ENCODE measurements at places on chromosomes 5 and 9.

GRCh38 chr9:130262061-130262745 lies 3.4 kb upstream of the HMCN2 start:
- no peak for DNase-seq

GRCh38 chr5:97181856-97182545 lies 1.0 kb downstream of the RIOK2 start:
- DNase-seq, result no peak

DNA sequence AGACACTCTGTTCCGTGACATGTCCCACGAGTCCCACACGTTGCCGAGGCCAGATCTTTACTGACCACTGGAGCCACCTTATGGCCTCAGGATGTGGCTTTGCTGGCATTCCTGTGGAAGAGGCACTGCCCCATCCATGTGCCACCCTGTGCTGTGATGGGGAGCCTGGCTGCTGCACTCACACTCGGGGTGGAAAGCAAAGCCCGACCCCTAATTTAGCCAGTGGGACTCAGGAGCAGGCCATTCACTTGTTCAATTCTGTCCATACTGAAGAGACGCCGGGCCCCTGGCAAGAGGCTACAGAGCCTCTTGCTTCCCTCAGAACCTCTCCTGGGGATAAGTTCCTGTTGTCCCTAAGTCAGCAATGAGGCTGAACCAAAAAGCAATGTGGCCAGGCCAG lies 18.6 kb upstream of the CEP72 start:
- DNase-seq, result no peak

GRCh38 chr9:37574241-37574721 lies 1.9 kb downstream of the FBXO10 start:
- DNase-seq, result no peak

DNA sequence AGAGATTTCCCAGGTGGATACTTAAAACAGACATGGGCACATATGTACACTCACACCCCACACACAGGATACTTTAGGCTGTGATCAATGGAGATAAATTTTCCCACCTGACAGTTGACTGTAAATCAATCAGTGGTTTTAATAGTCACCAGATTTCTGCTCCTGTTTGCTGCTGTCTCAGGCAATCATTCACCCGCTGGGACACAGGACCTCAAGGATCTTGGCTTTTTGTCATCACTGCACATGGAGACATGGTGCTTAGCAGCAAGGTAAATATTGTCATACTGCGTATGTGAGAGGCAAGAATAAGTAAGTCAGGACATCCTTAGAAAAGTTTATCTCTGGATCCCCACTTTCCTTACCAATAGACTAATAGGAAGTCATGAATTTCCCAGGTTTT lies 60.8 kb upstream of the KLF9 start:
- no peak for DNase-seq

DNA sequence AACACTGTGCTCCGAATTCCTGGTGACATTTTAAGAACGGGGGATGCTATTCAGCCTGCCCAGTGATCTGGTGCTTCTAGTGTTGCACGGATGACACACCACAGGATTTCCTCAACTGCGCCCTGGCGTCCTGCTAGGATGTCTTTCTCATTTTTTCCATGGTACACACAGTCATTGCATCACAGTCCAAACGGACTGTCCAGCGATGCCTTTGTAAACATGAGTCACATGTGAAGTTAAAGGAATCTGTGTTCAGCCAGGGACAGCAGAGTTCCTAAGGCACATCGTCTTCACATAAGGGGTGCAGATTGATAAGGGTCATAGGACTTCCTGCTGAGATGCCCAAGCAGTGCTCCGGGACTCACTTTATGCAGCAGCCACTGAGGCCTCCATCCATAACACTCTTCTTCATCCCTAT lies 9.3 kb upstream of the PTPN3 start:
- DNase-seq, result no peak

GRCh38 chr9:110261632-110262031 lies 5.3 kb upstream of the TXN start:
- DNase-seq, result no peak

DNA sequence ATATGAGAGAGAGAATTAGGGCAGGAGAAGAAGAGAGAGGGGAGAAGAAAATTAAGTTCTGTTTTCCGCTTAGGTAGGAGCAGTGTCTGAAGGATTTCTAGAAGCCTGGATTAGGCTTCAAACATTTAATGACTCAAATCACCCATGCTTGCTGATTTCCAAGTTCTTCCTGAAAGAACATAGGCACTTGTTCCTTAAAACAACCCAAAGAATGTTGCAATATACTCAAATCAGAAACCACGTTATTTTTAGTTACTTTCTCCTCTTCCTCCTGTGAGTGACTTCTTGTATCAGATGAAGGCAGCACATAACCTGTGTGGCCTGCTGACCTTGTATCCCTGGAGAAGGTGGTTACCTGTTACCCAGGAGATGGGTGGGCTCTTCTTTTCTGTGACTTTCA lies 351.5 kb upstream of the KLF4 start:
- DNase-seq, result no peak

- no peak for DNase-seq
Observed at GRCh38 chr5:142547445-142548380, 138.2 kb downstream of the FGF1 start.

- no peak for DNase-seq
Observed at GRCh38 chr5:132488590-132488989, 2.0 kb downstream of the IRF1 start.

DNA sequence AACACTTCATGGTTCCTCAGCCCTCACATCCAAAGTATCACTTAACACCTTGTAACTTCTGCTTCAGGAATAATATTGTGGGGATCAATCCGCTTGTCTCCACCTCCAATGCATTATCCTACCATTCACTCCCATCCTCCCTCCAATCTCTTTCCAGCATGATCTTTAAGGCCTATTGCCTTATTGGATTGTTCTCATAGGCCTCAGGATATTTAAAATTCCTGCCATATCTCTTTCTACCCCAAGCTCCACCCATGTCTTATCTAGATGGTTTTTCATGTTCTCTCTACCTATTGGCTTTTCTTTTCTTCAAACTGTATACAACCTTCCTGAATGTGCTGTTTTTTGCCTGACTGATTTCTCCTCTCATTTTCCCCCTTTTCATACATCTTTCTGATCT lies 7.2 kb downstream of the KDM4C start:
- DNase-seq, result no peak

DNA sequence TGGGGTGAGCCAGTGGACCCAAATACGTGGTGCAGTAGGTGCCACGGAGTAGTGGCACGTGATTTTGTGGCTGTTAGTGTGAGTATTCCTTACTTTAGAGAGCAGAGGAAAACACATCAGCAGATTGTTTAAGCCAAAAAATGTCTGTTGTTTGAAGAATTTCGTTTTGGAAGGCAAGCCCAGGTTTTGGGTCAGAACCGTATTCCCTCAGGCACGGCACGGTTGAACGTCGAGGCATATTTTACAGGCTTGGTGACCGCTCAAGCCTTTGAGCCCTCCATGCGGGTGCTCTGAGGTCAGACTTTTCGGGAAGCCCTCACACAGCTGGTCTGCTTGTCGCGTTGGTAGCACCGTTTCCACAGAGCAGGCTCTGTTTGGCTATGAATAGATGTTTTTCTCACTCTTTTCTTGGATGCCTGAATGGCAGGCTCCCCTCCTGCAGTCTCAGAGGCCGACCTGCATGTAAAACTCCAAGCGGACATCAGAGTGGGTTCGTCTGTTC lies 27.2 kb downstream of the NEK6 start:
- DNase-seq, result no peak

DNA sequence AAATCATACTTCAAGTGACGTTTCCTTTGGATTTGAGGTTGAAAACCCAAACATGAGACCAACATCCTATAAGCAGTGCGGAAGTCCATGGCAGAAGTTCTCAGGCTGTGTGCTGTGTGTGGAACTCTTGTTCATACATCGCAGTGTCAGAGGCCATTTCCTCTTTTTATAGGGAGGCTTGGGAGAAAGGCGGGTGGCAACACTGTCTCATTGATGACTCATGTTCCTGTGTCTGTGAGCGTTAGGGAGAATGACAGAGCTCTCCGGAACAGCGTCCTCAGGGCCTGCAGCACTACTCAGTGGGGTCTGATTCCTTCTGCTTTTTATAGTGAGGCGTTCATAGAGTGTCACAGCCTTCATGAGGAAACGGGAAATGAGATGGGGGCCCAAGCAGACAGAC lies 98.8 kb upstream of the BASP1 start:
- DNase-seq, result no peak

GRCh38 chr5:123208668-123209501 lies 119.8 kb downstream of the PRDM6 start:
- no peak for DNase-seq

GRCh38 chr5:77492653-77493000 lies 511 bp upstream of the WDR41 start:
- no peak for DNase-seq

DNA sequence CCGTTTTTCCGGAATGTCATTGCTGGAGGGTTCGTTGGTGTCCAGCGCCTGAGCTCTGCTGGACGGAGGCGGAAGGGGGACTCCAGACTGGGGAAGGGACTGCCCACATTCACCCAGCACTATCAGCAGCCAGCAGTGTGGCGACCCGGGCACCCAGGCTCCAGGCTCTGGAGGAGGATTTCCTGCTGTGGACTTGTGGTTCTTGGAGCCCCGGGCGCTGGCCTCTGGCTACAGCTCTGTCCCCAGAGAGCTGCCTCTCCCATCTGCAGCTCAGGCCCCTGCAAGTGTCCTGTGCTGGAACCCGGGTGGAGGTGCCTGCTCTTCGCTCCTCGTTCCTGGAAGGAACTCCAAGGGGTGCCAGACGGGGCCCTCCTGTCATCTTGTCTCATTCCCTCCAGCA lies 152.6 kb downstream of the RGS3 start:
- DNase-seq, result no peak

GRCh38 chr5:170509348-170509660 lies 5.5 kb downstream of the KCNIP1 start:
- DNase-seq, result no peak

- no peak for DNase-seq
Observed at GRCh38 chr9:25415718-25416117, 262.5 kb downstream of the TUSC1 start.

GRCh38 chr9:135701959-135702721 lies at the start of gene KCNT1:
TSS of gene KCNT1 (plus strand) at chr9:135702185. CDS start at chr9:135702259, 74 bp downstream.
- DNase-seq, result peak; percentile 47

DNA sequence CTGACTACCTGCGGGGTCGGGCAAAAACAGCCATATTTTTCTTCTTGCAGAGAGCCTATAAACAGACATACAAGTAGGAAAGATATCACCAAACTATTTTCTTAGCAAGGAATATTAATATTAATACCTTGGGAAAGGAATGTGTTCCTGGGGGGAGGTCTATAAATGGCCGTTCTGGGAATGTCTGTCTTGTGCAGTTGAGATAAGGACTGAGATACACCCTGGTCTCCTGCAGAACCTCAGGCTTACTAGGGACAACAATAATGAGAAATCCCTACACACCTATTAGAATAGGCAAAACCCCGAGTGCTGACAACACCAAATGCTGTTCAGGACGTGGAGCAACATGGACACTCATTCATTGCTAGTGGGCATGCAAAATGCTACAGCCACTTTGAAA lies 297.2 kb downstream of the DRD1 start:
- no peak for DNase-seq

DNA sequence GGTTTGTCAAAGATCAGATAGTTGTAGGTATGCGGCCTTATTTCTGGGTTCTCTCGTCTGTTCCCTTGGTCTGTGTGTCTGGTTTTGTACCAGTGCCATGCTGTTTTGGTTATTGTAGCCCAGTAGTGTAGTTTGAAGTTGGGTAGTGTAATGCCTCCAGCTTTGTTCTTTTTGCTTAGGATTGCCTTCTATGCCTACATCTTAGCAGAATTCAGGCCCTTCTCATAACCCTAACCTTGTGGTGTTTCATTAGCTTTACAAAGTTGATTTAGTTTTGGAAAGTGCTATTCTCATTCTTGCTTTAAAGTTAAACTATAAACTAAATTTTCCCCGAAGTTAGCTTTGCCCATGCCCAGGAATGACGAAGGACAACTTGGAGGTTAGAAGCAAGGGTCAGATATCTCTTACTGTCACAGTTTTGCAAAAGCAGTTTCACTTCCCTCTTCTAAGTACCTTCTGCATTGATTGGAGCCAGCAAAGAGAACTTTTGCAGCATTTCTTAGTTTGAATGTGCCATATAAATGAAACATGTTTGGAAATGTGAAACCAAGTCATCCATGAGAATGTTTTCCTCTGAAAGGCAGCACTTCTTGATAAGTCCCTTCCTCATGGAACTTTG lies 274.3 kb upstream of the DMRT1 start:
- DNase-seq, result no peak

- no peak for DNase-seq
Observed at GRCh38 chr5:41524174-41524573, 13.8 kb upstream of the PLCXD3 start.

- no peak for DNase-seq
Observed at GRCh38 chr9:97910357-97910756, 11.9 kb downstream of the TRMO start.

DNA sequence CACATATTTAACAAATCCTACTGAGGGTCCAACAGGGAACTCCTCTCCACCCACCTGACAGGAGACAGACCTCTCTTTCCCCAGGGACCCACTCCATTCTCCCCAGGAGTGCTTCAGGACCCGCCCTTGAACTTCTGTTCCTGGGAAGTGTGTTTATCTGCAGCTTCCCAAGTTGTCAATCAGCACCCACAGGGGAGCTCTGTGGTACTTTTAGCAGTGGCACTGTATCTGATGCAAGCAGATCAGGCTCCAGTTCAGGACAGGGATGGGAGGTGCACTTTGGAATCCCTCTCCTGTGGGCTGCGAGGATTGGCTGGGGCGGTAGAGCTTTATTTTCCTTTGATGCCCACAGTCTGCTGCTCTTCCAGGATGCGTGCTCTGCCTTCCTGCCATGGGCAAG lies 8.7 kb downstream of the GALNT10 start:
- DNase-seq, result no peak

GRCh38 chr5:127280491-127281220 lies 9.9 kb upstream of the MEGF10 start:
- no peak for DNase-seq

DNA sequence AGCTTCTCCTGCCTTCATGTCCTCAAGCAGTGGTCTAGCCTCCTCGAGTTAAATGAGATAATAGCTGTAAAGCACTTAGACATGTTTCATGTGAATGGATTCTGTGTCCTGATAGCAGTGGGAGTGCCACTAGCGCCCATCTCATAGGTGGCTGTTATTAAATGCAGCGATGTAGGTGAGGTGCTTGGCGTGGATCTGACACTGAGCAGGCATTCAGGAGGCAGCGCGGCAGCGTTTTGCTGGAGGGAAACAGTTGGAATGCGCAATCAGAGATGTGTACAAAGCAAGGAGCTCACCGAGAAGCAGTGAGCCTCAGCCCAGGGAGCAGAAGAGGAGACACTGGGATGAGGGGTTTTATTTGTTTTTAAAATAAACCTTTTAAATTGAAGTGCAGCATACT lies 106.6 kb downstream of the RGS3 start:
- DNase-seq, result no peak

- no peak for DNase-seq
Observed at GRCh38 chr9:99876190-99876589, 30.3 kb upstream of the STX17 start.

- DNase-seq, result no peak
Observed at GRCh38 chr5:121741156-121741555, 110.5 kb upstream of the FTMT start.

GRCh38 chr9:104027295-104027694 lies 66.8 kb upstream of the SMC2 start:
- no peak for DNase-seq

- DNase-seq, result no peak
Observed at GRCh38 chr9:130936285-130937117, 2.5 kb downstream of the FIBCD1 start.
